ENCODE measurements at places on chromosomes 16 and 17.

- no peak for DNase-seq
Observed at GRCh38 chr17:61366715-61367413, 32.8 kb upstream of the TBX2 start.

DNA sequence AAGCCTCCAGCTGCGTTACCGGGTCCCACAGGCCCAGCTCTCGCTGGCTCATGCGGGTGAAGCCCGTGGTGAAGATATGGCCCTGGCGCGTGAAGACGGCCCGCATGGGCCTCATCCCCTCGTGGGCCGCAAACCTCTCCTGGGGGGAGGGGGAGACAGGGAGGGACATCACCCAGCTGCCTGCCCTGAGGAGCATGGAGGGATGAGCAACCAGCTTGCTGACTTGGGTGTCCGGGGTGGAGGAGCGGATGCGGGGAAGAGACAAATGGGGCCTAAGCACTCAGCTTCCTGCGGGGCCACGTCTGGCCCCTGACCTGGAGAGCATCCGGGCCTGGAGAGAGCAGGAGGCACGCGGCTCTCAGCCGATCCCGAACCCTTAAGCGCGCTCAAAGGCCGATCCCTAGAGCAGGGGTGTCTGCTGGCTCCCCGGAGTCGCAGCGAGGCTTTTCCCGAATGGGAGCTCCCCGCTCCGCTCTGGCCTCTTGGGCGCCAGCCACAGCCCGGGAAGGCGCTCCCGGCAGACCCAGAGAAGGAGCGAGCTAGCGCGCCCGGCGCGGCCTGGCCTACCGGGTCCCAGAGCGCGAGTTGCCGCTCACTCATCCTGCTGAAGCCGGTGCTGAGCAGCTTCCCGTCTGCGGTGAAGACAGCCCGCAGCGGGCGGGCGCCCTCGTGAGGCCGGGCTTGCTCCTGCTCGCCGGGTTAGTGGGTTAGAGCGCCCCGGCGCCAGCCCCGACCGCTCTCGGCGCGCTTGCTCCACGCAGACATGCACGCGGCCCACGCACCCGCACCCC lies 5.0 kb downstream of the CORO6 start:
- peak; percentile 87 for DNase-seq

GRCh38 chr16:24094660-24095059 lies 161.5 kb upstream of the CACNG3 start:
- no peak for DNase-seq

DNA sequence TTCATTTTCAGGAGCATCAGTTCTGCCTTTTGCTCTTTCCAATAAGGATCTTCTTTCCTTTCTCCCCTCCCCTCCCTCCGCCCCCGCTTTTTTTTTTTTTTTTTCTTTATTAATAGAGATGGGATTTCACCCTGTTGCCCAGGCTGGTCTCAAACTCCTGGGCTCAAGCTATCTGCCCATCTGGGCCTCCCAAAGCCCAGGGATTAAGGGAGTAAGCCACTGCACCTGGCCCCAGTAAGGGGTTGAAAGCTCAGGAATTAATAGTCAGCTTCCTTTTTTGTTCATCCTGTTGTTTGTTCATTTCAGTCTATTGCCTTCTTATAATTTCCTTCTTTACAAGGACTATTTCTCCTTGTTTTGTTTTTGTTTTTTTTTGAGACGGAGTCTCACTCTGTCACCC lies 7.9 kb upstream of the C17orf58 start:
- no peak for DNase-seq

- no peak for DNase-seq
Observed at GRCh38 chr16:29908719-29909220, 8.5 kb downstream of the ASPHD1 start.

DNA sequence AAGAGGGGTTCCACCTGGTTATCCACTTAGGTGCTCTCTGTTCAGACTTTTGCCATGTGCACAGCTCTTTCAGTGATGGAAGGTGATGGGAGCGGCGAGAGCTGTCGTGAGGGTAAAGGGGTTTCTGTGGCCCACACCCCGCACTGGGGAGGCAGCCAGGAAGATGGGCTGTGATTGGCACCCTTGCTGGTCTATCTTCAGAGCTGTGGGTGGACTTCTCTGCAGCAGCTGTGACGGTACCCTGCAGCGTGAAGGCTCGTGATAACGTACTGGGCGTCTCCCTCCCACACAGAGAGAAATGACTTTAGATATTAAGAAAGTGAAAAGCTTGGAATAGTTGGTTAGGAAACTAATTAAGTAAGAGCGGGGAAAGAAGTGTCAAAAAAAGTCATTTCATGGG lies 45.8 kb downstream of the MPRIP start:
- DNase-seq: no peak

DNA sequence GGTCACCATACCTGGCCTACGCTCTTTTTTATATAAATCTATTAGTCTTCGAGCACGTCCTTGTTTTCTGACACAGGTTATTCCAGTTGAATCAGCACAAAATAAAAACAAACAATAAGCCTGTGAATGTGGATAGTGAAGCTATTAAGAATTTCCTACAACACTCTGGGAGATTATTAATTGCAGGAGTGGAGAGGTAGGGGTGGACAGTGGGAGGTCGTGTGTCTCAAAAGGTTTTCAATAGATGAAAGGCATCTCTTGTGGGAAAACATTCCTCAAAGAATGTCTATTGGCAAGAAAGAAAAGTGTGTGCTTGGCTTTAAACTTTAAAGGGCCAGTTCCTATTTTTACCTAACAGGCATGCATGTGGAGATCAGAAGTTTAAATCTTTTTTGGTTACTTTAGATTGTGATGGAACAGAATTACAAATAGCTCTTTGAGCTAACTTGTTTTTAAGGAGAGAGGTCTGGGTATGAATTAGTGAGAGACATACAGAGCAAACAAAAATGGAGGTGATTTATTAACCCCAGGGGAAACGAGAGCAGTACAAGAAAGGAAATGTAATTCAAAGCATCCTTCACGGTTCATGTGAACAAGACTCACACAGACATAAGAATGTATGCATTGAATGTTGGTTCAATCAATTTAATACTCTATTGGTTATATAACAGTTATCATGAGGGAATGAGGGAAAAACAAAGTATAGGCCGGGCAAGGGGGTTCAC lies 9.0 kb downstream of the SMYD4 start:
- no peak for DNase-seq

GRCh38 chr17:3565143-3565542 lies 7.5 kb upstream of the TRPV3 start:
- DNase-seq: no peak

- no peak for DNase-seq
Observed at GRCh38 chr16:20064931-20065330, 8.8 kb downstream of the GPR139 start.

DNA sequence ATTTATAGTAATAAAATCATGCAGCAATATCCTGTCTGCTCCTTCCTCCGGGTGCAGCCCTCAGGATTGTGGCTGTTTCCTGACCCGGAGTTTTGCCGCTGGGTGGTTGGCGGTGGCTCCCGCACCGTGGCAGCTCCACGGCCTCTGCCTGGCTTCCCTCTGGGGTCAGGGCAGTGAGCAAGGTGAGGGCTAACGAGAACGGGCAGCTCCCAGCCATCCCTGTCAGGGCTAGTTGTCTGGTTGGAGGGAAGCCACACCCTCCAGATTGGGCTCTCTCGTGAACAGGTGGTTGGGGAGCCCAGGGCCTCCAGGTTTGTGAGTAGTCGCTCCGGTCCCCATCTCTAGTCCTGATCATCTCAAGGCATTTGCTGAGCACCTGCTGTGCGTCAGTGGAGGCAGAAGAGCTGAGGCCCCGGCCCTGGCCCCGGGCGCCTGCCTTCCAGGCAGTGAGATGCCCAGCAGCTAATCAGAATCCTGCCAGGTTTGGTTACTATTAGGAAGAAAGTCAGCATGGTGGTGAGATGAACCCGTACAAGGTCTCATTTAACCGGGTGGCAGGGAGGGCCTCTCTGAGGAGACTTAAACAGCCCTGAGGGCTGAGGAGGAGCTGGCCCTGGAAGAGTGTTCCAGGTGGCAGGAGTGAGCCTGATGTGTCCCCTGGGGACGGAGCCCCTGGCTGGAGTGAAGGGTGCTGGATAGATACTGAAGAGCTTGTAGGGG lies 2.3 kb upstream of the NUDT16L1 start:
- DNase-seq: no peak

GRCh38 chr17:34276826-34277225 lies 6.8 kb downstream of the CCL7 start:
- DNase-seq: no peak

GRCh38 chr17:46031920-46032319 lies 32.9 kb downstream of the STH start:
- DNase-seq: no peak

DNA sequence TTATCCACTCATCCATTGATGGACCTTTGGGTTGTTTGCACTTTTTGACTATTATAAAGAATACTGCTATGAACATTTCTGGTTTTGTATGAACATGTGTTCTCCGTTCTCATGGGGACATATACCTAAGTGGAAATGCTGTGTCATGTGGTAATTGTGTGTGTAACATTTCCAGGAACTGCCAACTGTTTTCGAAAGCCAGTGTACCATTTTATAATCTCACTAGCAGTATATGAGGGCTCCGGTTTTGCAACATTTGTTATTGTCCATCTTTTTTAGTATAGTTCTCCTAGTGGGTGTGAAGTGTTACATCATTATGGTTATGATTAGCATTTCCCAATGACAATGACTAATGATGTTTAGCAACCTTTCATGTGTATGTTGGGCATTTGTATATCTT lies 5.1 kb upstream of the TRIM25 start:
- DNase-seq: no peak

- no peak for DNase-seq
Observed at GRCh38 chr16:56970934-56971767, 9.4 kb downstream of the CETP start.

DNA sequence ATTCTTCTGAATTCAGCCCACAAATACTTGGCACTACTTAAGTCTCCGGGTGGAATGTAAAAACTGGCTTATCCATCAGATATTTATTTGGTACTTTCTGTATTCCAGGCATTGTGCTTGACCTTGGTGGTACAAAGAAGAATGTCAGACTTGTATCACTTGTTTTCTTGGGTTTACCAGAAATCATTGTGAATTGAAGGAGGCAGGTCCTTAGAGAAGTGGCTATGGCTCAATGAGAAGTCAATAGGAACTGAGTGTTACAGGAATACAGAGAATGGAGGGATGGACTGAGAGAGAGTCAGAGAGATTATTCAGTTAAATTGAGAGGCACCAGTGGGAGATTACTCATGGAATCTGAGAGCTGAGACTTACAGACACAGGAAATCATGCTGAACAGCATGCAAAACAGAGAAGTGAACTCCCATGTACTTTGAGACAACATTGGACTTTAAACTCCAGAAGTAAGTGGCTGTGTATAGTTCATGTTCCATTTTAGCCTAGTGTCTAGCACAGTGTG lies 704.1 kb downstream of the CDH11 start:
- no peak for DNase-seq

- no peak for DNase-seq
Observed at GRCh38 chr17:4574448-4575045, 9.8 kb upstream of the SMTNL2 start.

DNA sequence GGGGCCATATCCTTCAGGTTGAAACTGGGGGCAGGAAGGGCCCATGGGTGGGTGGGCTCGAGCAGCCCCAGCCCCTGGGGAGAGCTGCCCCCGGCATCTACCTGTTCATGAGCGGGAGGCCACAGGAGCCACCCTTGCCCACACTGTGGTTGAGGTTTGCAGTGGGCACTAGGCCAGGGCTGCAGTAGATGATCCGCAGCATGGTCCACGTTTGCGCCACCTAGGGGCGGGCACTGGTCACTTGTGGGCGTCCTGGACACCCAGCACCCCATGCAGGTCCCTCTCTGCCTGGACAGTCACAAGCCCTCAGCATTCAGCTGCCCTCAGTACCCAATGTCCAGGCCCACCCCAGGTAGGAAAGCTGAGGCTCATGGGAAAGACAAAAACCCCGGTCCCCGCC lies 1.8 kb upstream of the JMJD8 start:
- no peak for DNase-seq

- DNase-seq: no peak
Observed at GRCh38 chr17:72458301-72458700, 337.5 kb downstream of the SOX9 start.

DNA sequence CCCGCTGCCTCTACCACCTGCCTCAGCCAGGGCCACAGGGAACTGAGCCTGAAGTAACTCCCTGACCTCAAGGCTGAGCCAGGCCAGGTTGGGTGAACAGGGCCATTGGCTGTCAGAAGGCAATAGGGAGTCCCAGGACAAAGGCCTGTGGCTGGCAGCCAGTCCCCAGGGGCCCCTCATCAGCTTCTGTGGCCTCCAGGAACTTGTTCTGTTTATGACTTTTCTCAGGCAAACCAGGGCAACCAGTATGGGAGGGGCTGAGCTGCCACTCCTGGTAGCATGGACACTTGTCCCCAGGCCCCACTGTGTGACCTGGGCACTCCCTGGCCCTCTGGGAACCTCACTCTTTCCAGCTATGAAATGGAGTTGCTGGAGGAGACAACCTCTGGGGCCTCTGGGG lies 40.1 kb downstream of the CPNE2 start:
- no peak for DNase-seq

DNA sequence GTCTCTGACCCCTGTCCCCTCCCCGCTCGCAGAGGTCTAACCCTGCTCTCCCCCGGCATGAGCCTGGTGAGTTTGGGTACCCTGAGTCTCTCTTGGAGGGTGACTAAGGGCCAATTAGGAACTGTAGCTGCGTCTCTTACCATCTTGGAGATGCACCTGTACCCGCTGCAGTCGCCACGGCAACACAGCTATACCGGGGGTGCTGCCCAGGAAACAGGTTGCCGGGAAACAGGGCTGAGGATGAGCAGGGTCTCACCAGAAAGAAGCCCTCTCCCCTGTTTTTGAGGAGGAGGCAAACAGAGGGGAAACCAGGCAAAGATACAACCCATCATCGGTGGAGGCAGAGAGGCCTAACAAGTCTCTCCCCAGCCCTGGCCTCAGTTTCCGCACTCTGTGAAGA lies 140.2 kb downstream of the TMEM132E start:
- no peak for DNase-seq

DNA sequence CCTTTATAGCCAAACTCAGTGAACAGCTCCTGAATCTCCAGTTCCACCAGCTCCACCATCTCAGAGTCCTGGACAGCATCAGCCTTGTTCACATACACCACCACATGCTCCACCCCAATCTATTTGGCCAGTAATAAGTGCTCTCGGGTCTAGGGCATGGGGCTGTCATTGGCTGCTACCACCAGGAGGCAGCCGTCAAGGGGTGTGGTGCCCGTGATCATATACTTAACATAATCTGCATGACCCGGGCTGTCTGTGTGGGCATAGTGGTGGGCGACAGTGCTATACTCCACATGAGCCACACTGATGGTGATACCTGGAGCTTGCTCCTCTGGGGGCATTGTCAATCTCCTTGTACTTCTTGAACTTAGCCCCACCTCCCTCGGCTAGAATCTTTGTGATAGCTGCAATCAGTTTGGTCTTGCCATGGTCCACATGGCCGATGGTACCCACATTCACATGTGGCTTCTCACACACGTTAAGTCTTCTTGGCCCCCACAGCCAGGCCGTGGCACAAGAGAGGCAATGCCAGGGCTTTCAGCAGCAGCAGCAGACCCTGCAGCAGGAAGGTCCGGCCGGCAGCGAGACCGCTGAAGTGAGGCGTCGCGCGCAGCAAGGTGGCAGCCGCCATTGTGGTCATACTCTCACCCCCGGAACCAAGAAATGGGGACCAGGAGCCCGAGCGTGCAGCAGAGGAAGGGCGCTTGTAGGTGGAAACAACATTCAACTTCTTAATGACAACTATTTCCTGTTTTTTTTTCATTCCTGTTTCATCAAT lies 210.3 kb upstream of the WSB1 start:
- no peak for DNase-seq
